ENCODE measurements at places on chromosomes 16 and 17.

GRCh38 chr17:50412188-50412732, 13.8 kb upstream of the ACSF2 start:
- DNase-seq = no peak

- no peak for DNase-seq
Measured at GRCh38 chr17:9175700-9176467, 154.6 kb downstream of the NTN1 start.

- no peak for DNase-seq
Measured at GRCh38 chr17:48375356-48375755, 54.7 kb downstream of the SKAP1 start.

DNA sequence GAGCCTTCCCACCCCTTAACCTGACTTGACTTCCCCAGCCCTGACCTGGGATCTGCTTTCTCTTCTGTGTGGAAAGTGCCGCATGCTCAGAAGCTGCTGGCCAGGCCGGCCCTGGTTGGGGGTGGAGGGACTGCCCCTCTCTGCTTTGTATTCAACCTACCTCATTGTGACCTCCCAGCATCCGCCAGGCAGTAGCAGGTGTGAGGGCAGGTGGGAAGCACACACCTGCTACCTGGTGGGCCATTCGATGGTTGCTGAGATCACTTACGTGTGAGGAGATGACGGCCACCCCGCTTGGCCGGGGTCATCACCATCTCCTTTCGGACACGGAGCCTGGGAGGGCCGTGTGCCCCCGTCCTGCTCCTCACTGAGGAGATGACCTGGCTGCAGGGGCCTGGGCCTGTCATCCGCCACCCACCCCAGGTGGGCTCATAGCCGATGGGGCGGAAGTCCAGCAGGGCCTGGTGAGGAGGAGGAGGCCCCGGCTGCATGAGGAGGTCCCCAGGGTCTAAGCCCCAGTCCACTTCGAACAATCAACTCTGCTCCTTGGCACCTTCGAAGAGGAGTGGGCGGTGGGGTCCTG, 7.1 kb downstream of the CPNE7 start:
- no peak for DNase-seq

DNA sequence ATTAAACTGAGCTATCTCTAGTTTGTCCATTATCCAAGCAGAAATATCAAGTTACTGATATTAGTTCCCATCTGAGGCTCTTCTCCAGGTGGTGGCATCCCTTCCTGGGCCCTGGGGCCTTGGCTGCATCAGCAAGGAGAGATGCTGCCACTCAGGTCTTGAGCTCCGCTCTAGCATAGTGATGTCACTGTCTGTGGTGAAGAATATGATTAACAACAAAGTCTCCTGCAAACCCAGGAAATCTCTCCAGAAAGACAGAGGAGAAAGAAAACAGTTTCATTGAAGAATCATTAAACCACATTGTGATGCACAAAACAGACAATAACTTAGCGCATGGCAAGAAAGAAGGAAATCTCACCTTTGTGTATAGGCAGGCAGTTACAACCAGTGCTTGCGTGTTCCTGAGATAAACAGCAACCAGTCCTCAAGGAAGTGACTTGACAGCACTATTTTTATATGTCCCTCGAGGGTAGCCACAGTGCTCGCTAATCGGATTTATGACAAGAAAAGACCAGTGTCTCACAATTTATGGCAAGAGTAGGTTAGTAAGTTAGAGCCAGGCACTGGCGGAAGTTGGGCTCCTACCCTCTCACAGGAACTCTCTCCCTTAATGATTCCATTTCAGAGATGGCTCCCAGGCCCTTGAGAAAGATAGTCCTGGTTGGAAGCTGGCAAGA, 151.1 kb downstream of the AHSP start:
- no peak for DNase-seq

DNA sequence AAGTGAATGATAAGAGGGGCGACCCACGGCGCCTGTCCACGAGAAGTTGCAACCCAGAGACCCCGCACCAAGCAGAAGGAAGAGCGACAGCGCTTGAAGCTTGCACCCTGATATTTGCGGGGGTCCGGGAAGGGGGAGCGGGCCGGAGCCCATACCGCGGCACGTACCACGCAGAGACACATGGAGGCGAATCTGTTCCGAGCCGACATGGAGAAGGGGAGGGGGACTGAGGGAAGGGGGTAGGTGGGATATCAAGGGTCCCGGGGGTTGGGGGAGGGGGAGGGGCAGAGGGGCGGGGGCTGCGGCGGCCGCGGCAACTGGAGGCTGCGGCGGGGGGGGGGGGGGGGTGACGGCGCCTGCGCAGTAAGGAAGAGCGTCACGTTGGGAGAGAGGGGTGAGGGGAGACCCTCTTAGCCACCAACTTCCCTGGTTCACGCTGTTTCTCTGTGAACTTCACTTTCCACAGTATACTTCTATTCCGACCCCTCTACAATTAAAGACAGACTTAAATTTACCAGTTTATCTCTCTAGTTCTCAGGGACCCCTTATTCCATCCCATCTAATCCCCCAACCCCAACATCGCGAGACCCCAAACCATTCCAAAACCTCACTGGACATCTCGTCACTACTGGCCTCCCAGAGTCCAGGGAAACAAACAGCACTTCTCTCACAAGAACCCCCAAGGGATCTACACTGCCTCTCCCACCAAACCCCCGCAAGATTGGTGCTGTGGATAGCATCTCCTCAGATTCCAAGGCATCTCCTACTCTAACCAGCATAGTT, 8.0 kb downstream of the DLG4 start:
- no peak for DNase-seq

- no peak for DNase-seq
Measured at GRCh38 chr17:80475910-80476876, at the start of gene NPTX1. NPTX1 (minus strand) TSS chr17:80476607; CDS start chr17:80476446, 161 bp downstream.

DNA sequence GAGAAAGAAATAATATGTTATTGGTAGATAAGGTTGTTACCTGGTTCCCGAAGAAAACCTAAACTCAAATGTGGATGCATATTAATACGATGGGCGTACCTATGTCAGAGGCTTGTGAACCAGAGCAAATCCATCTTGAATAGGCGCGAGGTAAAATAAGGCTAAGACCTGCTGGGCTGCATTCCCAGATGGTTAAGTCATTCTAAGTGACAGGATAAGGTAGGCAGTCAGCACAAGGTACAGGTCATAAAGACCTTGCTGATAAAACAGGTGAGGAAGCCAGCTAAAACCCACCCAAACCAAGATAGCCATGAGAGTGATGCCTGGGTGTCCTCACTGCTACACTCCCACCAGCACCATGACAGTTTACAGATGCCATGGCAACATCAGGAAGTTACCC, 1400.1 kb downstream of the CDH8 start:
- DNase-seq = no peak

DNA sequence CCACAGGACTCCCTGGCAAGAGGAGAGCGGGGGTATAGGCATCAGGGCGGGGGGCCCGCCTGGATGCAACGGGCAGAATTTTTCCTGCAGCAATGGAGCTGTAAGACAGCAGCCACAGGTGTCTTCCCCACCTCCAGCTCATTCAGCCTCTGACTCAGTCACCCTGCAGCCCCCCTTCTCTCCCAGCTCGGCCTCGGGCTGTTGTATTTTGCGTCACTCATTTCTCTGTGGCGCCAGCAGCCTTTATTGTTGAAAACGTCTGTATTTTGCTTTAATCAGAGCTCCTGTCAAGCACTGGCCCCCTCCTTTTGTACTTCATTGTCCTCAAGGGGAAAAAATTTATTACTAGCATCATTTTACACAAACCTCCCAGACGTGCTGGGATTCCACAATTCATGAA, 117.7 kb downstream of the WSCD1 start:
- no peak for DNase-seq

DNA sequence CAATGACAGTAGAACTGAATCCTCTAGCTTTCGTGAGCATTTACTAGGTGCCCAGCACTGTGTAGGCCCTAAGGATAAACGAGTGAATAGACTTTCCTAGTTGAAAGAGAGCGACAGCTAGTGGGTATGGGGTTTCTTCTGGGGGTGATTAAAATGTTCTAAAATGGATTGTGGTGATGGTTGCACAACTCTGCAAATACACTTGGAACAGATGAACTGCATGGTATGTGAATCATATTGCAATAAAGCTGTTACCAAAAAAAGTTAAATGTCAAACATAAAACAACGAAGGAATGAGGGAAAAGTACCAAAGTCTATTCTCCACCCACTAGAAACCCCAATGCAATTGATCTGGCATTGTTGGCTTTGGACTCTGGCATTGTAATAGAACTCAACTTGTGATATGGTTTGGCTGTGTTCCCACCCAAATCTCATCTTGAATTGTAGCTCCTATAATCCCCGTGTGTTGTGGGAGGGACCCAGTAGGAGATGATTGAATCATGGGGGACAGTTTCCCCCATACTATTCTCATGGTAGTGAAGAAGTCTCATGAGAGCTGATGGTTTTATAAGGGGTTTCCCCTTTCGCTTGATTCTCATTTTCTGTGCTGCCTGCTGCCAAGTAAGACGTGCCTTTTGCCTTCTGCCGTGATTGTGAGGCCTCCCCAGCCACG, 70.5 kb downstream of the MARF1 start:
- peak; percentile 42 for DNase-seq

GRCh38 chr16:11249233-11250061, 6.6 kb downstream of the SOCS1 start:
- DNase-seq = no peak

- DNase-seq = no peak
Measured at GRCh38 chr16:48561960-48562393, 48.0 kb downstream of the N4BP1 start.

- no peak for DNase-seq
Measured at GRCh38 chr17:12821376-12821940, 32.2 kb downstream of the ARHGAP44 start.

- DNase-seq = no peak
Measured at GRCh38 chr16:66553223-66553622, 847 bp downstream of the CKLF start.

GRCh38 chr16:59635674-59636073, 901.6 kb upstream of the GOT2 start:
- no peak for DNase-seq

- DNase-seq = no peak
Measured at GRCh38 chr16:56608876-56609462, 585 bp downstream of the MT2A start.

- no peak for DNase-seq
Measured at GRCh38 chr16:1010251-1010650, 28.7 kb downstream of the SOX8 start.

DNA sequence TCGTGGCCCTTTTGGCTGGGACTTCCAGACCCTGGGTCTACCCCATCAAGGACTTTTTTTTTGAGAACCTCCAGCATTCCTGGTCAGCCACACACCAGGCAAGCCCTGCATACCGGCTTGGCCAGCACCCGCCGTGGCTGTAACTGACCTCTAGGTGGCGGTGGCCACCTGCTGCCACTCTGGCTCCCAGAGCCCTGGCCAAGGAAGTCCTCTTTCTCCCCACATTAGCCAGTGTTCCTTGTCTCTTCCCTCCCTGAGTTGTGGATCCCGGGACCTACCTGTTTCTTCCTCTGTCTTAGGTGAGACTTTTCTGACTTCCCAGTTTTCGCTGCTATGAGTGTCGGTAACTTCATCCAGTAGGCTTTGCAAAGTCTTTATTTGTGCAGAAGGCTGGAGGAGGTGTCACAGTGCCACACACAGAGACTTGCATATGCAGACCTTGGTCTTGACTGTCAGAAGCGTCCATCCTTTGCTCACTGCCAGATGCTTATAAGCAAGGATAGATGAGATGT, 348.3 kb downstream of the CPPED1 start:
- peak; percentile 48 for DNase-seq

DNA sequence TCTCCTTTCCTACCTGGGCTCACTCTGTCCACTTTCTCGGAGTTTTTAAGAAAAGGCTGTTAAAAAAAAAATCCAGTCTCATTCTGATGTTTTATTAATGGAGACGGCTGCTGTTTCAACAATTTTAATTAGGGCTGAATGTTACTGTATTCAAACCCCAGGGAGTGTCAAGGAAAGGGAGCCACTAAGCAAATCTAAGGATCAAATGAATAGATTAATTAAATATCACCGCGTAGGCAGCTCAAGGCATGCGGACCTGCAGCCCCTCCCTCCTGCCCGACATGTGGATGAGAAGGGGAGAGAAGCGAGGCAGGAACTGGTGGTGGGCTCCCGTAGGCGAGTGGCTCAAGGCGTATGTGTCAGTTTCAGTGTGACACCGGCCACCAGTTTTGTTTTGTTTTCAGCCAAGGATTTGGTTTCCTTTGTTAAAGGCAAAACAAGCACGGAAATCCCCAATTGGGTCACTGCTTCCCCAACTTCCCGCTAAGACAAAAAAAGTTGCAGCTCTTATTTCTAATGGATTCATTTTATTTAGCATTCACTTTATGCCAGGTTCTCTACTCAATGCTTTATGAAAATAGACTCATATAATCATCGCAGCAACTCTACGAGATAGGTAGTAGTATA, 110.6 kb downstream of the GP2 start:
- no peak for DNase-seq

- DNase-seq = no peak
Measured at GRCh38 chr16:72050769-72051464, 3.4 kb upstream of the HP start.

- no peak for DNase-seq
Measured at GRCh38 chr16:10368969-10369551, 16.8 kb upstream of the ATF7IP2 start.

DNA sequence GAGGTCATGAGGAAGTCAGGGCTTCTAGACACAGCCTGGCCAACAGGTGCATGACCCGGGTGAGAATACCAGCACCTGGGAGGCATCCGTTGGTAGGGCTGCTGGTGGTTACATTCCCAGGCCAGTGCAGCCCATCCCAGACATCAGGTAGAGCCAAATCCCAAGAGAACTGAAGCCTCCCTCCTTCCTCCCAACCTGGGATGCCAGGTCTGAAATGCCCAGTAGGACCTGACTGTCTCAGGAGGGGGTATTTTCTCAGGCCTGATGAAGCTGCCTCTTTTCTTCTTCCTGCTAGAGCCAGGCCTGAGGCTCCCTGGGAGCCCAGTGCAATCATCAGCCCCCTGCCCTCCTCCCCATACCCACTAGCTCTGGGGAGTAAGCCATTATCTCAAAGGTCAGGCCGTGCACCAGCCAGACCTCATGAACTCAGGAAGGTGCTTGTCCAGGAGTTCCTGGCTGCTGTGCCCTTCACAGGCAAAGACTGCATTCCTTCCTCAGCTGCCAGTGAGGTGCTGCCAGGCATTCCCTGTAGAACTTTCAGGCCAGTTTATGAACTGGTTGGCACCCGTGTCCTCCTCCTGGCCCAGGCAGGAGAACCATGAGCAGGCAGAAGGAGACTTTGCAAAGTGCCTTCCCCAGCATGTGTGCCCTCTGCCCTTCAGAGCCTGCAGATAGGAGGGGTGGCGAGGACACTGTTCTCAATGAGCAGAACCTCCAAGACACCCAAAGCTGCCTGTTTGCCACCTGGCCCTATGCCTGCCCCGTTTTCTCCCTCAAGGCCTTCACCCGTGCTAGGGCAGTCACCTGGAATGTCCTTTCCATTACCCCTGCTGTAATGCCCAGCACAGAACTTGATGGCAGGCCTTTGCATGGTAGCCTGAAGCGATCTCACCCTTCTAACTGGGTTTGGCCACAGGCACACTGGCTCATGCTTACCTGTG, 7.6 kb downstream of the TBX2 start:
- DNase-seq = no peak

DNA sequence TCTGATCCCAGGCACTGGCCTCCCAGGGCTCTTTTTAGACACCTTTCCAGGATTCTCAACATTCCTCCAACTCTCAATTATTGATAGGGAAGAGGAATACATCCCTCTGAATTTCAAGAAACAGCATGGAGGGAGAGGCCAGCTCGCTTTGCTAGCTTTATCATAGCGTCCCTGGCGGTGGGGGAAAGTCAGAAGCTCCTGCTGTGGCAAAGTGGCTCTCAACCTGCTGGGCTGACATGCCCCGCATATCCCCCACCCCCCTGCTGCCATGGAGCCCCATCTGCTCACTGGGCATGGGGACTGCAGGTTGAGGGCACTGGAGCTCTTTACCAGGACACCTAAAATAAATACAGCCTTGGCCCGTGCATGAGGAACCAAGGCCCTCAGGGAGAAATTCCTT, 140.3 kb downstream of the SLC39A11 start:
- DNase-seq = no peak

- DNase-seq = no peak
Measured at GRCh38 chr17:33874617-33875060, 380.4 kb upstream of the CCL2 start.
